ENCODE measurements at places on chromosomes 1 and 21. TPM values are rescaled to one million over a fixed set of nuclear protein-coding genes. Genes with fewer than 3 reads are reported as not detected.

GRCh38 chr1:240500647-240501046 lies 111.3 kb downstream of the GREM2 start:
- no peaks in the 10 kb centered on the region for H3K27me3 ChIP-seq
- H3K4me3 ChIP-seq = no peak overlapping the region
- H3K36me3 ChIP-seq = no peaks in the 10 kb centered on the region

Gene SPRR1A
- polyA plus RNA-seq = not detected

Gene MMEL1
- polyA plus RNA-seq = 2.5 TPM

Gene LCE2B
- polyA plus RNA-seq = not detected

Gene TRIM58
- 0.17 TPM for polyA plus RNA-seq

All from spleen (tissue), 13 donors.